ENCODE measurements at places on chromosomes 12 and 14.
A peak's percentile ranks its signal among the peaks of the same experiment; 100 is the strongest.

DNA sequence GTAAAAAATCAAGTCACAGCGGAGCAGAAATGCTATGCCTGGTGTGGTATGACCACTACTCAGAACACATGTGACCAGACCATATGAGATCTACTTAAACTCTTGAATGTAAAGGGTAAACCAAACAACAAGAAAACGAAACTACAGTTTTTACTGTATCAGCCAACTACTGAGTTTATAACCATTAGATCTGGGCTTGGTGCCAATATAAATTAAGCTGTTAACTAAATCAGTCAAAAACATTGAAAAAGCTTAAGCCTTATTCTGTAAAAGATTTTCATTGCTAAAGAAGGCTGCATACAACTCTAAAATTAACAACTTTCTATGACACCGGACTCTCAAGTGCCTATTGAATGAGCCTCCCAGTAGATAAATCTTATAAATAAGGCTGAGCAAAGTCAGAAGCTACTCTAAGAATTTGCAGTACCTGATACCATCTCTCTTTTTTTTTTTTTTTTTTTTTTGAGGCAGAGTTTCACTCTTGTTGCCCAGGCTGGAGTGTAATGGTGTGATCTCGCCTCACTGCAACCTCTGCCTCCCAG is 35.4 kb downstream of the SPTLC2 start:
- DNase-seq: no peak

DNA sequence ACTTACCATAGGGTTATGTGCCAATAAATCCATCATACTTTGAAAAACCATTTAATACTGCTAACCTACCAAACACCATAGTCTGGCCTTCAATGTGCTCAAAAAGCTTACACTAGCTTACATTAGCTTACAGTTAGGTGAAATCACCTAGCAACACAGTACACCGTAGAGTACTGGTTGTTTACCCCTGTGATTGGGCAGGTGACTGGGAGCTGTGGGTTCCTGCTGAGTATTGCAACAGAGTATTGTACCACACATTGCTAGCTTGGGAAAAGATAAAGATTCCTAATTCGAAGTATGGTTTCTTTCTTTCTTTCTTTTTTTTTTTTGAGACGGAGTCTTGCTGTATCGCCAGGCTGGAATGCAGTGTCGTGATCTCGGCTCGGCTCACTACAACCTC is 5.6 kb downstream of the ATP5MC2 start:
- DNase-seq: no peak

DNA sequence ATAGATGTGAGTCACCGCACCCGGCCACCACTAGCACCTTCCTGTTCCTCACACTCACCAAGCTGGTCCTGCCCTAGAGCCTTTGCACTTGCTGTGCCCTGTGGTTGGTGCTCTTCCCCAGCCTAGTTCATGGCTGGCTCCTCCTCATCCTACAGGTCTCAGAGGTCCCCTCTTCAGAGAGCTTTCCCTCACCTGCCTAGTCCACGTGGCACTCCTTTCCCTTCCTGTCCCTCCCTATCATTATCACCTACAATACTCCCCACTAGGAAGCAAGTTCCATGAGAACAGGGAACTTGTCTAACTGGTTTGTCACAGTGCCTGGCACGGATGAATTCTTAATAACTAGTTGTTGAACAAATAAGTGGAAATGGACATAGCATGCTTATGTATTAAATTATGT is 24.0 kb upstream of the TMED10 start:
- no peak for DNase-seq

DNA sequence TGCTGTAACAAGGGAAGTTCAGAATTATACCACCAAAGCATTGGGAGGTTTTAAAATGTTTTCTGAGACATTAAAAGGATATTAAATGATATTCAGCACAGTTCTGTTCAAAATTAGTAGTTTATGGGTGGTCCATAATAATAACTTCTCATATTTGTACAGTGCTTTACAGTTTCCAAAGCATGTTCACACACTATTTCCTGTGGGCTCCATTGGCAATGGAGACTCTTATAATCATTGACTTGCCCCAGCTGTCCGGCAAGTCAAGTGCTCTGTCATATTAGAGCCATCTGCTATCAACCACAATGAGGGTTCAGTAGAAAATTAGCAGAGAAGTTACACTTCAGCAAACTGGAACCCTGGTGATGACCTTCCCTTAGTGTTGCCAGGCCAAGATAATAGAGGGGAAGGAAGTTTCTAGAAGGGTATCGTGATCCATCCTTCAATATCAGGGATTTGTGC is 526.6 kb upstream of the CCDC196 start:
- DNase-seq: no peak

GRCh38 chr12:1913377-1914113 is 4.9 kb downstream of the CACNA2D4 start:
- DNase-seq: no peak

GRCh38 chr14:41604721-41605531 is 1.8 kb upstream of the LRFN5 start:
- peak; percentile 59 for DNase-seq

- no peak for DNase-seq
These were observed 27.2 kb upstream of the NINJ2 start for GRCh38 chr12:690466-690865.

- DNase-seq: no peak
These were observed 52.5 kb upstream of the PPP2R5C start for GRCh38 chr14:101708853-101709532.

GRCh38 chr14:68807148-68807600 is 14.3 kb upstream of the ZFP36L1 start:
- DNase-seq: no peak

DNA sequence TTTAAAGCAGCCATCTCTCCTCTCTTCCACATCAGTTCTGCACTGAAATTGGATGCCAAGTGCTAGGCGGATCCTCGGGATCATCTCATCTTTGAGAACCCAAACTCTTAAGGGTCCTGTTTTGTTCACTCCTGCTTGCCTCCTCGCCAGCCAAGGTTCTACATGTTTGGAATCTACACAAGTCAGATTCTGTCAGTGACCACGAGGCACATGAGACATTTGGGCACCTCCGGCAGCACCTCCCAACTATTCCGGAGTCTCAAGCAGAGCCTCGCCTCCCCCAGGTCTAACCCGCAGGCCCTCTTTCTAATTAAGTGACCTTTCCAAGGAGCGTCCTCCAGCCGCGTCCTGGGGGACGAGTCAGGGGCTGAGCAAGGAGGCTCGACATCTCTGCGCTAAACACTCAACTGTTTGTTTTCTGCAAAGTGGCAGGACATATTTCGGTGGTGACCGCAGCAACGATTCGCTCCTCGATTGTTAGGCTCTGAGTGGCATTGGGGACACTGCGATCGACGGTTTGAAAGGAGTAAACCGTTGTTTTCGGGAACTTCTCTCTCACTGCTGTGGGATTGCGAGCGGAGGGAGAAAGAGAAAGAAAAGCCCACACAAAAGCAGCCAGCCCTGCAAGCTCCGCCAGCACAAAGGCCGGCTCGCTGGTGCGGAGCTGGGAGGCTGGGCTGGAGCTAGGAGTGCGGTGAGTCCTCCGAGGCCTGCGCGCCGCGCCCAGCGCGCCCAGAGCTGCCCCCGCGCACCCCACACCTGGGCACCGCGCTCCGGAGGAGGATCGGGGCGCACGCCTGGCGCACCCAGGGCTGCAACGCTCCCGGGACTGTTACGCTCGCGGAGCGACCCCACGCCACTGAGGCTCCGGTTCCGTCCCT is 640 bp downstream of the ARMH4 start:
- peak; percentile 10 for DNase-seq

- no peak for DNase-seq
These were observed 4.5 kb upstream of the HOXC11 start for GRCh38 chr12:53968214-53969127.

DNA sequence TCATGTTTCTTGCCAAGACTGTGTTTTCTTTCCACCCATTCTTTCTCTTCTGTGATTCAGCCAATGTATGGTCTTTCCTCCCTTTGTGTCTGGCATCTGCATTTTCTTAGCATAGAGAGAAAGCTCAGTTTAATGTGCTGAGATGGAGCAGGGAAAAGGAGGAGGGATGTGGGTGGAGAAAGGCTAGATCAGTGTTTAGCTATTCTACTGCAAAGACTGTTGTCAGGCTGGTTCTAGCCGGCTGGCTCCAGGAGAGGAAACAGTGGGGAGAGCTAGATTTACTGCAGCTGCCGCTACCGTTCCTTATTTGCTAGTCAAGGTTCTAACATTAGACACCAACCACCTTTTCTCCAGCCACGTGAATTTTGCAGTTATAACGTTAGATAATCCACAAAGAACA is 5.2 kb upstream of the RIMKLB start:
- DNase-seq: no peak

DNA sequence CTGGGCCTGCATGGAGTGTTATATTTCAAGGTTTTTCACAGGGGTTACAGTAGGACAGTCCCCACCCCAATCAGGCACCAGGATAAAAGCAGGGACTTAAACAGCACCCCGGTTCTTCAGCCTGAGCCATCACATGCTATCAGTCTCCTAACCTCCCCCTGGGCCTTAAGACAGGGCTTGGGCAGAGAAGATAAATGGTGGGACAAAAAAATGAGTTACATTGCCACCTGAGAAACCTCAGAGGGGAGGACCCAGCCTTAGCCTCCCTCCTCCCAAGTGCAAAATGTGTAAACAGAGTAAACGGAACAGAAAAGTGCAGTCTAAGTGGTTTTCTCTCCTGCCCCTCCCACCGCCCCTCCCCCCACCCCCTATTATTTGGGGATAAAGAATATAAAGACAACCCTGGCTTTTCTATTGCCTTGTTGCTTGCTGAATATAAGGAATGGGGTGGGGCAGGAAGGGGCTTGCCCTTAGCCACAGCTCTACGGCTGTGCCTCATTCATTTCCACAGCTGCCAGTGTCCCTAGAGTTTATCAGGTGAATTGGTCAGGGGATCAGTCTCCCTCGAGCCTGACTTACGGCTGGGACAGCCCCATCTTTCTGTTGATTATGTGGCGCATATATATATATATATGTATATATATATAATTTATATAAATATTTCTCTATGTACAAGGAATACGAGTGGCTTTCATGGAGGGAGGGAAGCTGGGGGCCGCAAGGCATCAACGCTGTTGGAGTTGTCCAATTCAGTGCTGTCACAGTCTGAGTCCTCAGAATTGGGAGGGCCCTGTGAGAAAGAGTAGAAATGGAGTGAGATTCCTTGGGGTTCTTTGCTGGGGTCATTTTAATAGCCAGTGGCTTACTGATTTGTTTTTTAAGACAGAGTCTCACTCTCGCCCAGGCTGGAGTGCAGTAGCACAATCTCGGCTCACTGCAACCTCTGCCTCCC is 18.5 kb downstream of the MAP3K12 start:
- DNase-seq: no peak

- DNase-seq: no peak
These were observed 503.5 kb downstream of the LRFN5 start for GRCh38 chr14:42110167-42110566.

DNA sequence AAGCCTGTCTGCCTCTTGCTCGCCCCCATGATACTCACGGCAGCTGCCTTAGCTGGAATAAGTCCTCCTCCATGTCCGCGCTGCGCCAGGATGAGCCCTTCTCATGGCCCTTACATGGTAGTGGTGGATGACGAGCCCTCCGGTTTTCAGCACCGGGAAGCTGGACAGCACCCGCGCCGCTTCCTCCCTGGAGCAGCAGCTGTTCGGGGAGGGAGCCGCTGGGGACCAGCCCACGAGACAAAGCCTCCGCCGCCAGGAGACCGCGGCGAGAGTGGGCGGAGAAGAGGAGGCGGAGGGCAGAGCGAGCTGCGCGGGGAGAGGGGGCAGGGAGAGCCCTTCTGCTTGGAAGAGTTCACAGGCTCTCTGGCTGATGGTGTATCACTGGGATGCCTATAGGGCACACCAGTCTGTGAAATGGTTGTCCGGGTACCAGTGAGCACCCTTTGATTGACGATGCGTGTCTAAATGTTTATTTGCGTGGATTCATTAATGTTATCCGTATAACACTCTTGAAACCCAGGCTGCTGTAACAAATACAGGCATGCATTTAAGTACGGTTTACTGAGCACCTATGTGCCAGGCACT is at the start of gene SVOP:
Gene SVOP, minus strand, starts transcription at position 273 of the 585 bp plus-strand sequence. Its CDS starts 200 bp downstream, at position 73.
- peak; percentile 90 for DNase-seq

GRCh38 chr14:51507906-51508511 is 143.7 kb upstream of the FRMD6 start:
- DNase-seq: no peak

DNA sequence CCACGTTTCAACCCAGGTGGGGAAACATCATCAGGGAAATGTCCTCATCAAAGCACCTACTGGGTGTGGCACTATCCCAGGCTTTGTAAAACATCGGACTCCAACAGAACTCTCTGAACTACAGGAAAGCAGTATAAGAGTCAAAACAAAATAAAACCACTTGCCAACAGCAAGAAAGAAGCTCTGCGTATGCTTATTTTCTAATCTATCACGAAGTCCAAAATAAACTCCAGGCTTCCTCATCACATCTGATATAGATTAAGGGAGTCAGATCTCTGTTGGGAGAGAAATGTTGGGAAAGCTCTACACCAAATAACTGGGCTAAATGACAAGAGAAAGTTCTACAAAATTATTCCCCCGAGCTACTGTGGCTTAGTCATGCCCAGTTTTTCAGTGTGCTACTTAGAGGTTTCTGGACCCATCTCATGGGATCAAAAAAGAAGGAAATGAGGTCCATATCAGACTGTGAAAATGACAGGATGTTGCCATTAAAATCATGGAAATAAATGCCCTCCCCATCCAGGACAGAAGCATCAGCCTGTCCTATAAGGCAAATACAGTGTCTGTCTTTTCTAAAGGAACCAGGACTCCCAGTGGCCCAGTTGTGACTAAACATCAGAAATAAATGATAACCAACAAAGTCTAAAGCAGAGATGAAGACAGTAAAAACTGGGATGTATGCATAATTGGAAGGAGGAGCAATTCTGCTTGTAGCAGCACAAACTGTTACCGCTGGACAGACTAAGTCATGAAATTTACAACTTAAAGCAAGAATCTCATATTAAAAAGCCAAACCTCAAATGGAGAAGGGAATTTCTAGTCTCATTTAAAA is 149.5 kb downstream of the STXBP6 start:
- DNase-seq: no peak

DNA sequence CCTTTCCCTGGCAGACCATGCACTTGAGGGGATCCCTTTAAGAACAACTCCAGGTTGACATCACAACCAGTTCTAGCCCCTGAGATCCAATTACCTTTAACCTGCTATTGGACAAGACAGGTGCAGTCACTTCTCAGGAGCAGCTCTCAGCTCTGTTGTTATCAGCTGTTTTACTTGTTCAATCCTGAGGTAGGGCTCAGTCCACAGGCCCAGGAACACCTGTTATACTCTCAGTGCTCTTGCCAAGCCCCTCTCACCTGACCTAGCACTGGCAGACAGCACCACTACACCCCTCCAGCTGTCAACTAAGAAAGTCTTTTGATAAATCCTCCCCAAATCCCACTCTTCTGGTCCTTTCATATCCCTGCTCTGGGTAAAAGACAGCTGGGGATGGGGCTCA is 163.9 kb upstream of the TMTC2 start:
- DNase-seq: no peak

DNA sequence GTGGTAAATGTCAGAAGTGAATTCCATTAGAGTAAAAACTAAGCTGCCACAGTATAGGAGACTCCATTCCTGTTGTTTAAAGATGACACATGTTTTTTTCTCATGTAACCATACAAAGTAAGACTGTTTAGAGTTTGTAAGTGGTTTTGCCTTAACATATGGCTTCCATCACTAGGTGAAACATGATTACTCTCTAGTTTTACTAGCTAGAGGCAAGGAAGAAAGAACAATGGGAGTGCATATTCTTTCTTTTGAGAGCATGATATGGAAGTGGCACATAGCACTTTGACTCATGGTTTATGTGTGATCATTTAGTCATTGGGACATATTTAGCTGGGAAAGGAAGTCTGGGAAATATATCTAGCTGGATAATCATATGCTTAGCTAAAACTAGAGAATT is 7.7 kb downstream of the ATF7IP start:
- no peak for DNase-seq

Measured in progenitor cell of endocrine pancreas (in vitro differentiated cells).